ENCODE measurements at places on chromosomes 6 and 20.

GRCh38 chr6:113578691-113579090, 278.5 kb upstream of the MARCKS start:
- DNase-seq: no peak

- DNase-seq: no peak
Measured at GRCh38 chr6:147407571-147407970, 100.9 kb upstream of the SAMD5 start.

- DNase-seq: peak; percentile 42
Measured at GRCh38 chr20:3710703-3711483, 1.5 kb downstream of the SIGLEC1 start.

DNA sequence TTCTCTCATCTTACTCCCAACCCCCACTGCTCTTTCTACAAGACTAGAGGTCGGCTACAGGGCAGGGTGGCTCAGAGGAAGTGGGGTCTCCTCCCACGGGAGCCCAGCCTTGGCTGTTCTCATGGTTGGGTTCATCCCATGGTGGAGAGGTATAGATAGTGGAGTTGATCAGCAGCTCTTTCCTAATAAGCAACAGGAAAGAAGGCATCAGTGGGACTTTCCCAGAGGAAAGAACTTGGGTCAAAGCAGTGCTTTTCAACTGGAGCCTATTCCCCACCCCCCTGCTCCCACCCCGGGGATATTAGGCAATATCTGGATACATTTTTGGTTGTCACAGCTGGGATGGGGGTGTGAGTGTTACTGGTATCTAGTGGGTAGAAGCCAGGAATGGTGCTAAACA, 200.9 kb downstream of the NFATC2 start:
- no peak for DNase-seq

DNA sequence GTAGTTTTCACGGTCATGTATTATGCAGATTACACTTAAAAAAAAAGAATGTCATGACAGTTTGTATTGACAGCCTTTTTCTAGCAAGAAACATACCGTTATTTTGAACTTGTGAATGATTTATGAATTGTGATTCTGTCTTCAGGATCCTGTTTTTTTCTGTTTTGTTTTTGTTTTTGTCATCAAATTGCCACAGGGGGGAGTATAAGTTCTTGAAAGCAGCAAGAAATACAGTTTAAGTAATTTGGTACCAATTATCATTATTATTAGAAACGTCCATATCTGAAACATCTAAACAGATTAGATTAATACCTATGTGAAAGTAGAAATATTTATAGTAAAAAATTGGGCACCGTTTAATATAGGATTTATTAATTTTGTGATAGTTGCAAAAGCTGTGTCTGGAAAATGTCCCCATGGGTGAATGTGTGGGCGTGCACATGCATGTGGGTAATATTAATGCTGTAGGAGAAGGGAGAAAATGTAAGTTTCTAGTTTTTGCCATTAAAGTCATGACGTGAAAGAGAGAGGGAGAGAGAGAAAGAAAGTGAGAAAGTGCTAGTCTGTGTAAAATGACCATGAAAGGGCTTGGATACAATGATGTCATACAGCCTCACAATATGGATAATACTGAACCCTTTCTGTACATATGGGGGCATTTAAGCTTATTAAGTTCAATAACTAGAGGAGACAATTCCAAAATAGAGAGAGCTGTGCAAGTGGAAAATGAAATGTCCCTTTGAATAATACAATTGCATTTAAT, 9.4 kb upstream of the CCN2 start:
- DNase-seq: no peak

DNA sequence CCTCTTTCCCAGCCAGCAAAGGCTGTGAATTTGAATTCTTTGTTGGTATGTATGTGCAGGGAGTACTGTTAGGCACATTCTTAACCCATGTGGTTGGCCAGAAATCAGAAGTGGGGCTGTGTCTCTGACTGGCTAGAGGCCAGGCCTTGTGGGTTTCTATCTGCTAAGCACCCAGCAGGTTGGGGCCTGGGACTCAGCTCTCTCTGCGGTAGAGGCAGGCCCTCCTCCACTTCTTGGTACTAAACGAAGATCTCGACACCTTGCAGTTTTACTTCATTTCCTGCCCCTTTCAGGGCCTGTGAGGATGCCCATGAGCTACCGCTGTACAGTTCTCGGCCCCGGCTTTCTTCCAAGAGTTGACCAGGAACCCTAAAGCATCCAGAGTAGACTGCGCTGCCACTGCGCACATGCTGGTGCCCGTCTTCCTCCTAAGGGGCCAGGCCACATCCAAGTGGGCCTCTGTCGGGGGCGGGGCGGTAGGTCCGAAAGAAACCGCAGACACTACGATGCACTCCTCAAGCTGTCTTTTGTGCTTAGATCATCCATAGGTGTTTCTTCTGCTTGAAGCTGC, 51.1 kb downstream of the TCP11 start:
- DNase-seq: no peak

GRCh38 chr6:4666886-4667513, 109.2 kb upstream of the CDYL start:
- DNase-seq: no peak

DNA sequence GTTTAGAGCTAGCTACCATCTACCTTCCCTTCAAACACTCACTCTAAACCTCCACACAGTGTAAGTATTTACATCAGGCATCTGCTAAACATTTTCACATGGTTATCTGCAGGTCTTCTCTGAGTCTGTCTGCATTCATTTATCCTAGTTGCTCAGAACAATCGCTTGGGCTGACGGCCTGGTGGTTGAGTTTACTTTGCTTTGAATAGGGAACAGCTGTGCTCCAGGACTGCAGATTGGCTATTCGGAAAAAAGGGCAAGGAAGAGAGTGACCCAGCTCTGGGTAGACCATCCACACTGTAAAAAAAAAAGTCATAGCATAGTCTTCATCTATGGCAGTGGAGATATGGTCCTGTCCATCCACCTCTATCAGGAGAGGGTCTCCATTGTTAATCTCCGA, 115.3 kb upstream of the ESR1 start:
- no peak for DNase-seq

- no peak for DNase-seq
Measured at GRCh38 chr6:93968126-93968525, 548.8 kb upstream of the EPHA7 start.

GRCh38 chr6:111238464-111239119, 151.3 kb downstream of the SLC16A10 start:
- no peak for DNase-seq

DNA sequence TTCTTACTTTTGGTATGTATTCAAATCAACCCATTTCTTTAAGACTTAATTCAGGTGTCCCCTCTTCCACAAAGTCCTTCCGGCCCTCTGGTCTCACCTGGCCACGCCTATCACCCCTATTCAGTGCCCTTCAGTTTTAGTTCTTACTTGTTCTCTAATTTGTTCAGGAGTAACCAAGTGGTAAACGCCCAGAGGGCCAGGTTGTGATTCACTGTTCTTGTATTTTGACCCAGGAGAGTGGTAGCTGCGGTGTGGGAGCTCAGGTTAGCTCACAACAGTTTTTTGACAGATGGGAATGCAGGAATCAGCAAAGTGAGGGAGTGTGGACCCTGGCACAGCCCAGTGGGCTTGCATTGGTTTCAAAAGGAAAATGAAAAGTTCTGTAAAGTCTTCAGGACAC, 81.7 kb upstream of the RIPOR2 start:
- DNase-seq: no peak

GRCh38 chr6:53833155-53833554, 38.4 kb downstream of the LRRC1 start:
- no peak for DNase-seq

DNA sequence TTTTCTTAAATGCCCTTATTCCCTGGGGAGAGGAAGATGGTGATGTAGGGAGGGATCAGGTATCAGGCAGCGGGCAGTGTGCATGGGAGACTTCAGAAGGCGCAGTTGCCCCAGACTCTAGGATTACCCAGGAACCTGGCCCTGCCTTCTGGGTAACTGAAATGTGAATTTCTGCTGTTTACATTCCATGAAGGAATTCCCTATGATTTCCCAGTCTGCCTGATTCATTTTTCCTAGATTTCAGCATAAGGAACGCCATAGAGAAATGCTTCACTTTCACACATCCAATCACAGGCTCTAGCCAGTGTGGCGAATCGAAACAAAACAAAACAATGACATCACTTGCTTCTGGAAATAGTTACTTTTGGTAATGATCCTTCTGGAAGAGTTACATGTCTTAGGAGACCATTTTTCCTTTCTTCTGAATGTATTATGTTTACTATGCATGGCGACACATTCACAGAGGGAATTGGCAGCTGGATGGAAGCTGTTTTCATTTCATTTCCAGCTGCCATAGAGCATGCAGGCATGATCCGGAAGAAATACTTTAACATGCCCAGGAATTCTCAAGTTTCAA, 33.3 kb downstream of the LRP11 start:
- no peak for DNase-seq

- DNase-seq: no peak
Measured at GRCh38 chr20:1637755-1638154, 17.9 kb upstream of the SIRPB1 start.

DNA sequence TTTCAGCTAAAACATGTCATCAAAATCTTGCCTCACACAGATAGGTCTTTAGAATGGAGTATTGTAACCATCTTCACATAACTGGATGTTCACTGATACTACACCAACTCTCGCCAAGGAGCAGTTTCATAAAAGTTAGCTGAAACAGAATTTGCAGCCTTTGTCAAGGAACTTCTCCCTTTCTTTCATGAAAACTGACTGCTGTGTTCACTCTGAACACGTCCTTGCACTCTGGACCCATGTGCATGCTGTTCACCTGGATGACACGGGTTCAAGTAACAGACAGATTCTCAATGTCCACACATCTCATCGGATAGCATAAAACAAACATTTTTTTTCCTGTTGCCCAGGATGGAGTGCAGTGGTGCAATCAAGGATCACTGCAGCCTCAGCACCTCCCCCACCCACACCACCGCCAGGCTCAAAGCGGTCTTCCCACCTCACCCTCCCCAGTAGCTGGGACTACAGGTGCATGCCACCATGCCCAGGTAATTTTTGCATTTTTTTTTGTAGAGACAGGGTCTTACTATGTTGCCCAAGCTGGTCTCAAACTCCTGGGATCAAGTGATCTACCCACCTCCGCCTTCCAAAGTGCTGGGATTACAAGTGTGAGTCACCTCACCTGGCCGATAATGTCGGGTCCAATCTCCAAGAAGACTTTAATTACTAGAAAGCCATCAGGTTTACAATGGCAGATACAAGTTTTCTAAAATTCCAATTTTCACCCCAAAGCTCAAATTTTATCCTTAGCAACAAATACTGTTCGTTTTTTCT, 9.4 kb downstream of the DIDO1 start:
- DNase-seq: no peak

DNA sequence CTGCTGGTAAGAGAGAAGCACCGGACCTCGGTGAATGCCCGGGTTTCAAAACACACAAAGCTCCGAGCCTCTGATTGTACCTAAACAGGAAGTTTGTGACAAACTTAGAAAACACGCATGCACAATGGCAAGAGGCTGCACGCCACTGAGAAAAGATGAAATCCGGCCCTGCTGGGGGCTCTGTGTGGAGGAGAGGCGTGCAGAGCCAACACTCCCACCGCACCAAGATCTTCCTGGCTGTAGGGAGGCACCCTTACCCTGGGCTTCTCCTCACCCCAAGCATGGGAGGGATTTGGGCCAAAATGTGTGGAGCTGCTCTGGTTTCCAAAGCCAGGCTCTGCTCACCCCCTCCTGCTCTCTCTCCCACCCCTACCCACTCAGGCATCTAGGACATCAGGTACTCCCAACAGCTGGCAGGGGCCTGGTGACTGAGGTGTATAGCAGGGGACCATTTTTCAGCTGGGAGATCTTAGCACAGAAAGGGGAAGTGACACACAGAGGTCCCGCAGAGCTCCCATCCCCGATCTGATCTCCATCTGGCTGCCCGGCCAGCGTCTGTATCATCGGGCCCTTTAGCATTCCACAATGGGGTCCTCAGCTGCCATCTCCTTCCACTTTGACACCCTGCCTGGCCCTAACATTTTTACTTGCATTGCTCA, 84.2 kb downstream of the TRERF1 start:
- no peak for DNase-seq

DNA sequence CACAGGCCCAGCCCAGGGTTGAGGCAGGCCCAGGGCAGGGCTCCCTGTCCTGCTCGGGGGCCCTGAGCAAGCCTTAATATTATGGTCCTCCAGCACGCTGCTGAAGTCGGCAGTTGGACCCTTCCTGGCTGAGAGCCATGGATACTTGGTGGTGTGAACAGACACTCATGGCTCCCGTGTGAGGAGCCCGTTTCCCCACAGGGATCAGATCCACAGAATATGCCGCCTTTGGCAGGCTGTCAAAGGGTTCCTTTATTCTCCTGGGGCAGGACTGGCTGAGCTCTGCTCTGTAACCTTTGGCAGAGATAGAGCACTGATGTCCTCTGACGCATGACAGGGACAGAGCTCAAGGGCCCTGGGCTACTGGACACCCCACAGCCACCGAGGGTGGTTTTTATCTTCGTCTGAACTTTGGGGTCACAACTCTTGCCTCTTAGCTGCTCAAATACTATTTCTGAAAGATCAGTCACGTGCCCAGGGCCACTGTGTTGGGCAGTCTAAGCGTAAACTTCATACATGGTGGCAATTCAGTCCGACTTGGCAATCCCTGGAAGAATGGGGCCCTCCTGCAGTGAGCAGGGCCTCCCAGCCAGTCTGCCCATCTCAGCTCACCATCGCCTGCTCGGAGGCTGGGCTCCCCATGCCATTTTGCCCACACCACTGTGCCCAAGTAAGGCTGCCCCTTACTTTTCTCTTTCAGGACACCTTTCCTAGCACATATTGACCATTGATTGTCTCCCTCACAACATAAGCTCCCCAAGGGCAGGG, 49.1 kb downstream of the TTI1 start:
- DNase-seq: no peak

DNA sequence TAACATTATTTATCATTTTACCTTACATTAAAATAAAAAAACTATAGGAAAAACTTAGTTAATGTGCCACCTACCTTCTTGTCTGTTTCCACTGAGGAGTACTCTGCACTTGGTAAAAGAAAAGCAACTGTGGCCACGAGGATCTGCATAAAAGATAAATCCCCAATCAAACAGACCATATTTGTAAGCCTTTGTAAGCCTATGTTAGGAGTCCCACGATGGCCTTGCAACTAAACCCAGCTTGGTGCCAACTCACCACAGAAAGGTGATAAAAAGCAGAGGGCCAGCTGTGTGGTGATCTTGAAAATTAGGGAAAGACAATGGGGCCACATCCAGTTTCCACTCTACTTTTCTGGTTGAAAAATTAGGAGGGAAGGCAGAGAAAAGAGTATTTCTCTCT, 156.9 kb downstream of the INSM1 start:
- no peak for DNase-seq
